ENCODE measurements at places on chromosomes 4 and X.

- DNase-seq, result no peak
Measured at GRCh38 chrX:100623001-100623400, 13.6 kb downstream of the TSPAN6 start.

- DNase-seq, result no peak
Measured at GRCh38 chr4:164379694-164380093, 374.2 kb upstream of the SMIM31 start.

DNA sequence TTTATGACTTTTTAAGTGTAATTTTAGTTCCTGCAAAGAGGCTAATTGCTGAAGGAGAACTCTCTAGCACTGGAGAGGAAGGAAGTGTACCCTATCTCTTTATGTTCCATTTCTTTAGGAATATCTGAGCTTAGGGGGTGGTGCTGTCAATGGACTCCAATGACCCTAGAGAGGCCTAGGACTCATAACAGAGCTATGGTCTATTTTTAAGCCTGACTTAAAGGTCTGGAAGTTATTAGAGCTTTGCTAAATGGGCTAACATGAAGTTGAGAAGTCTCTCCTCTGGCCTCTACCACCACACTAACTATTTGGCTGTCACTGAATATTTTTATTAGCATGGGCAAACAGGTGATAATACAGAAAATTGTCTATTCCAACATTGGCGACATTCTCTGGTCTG is 152.2 kb downstream of the SPATA18 start:
- no peak for DNase-seq

DNA sequence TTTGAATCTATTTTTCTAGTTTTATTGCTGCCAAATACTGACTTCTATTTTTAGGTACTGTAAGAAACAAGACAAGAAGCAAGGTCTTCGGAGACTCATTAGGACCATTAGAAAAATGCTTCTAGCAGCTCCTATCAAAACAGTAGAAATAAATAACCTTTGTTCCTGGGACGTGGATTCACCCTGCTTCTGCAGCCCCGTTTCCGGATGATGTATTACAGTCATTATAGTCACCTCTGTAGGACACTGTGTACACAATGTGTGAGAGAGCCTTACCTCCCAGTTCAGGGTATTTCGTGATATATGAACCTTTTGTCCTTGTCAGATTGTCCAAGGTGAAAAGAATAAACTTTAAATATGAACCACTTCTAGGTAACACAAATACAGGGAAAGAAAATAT is 484.0 kb upstream of the TECRL start:
- no peak for DNase-seq

- no peak for DNase-seq
Measured at GRCh38 chr4:143372093-143372915, 35.6 kb downstream of the GAB1 start.

Data from stimulated activated CD8-positive, alpha-beta memory T cell treated with anti-CD3 and anti-CD28 coated beads, Interleukin-15, amount 100 ng/mL, for 48 hours (primary cell).